ENCODE measurements at places on chromosomes 2 and 18.

- DNase-seq = no peak
Measured at GRCh38 chr2:10493634-10494281, 45.6 kb upstream of the ODC1 start.

- DNase-seq = no peak
Measured at GRCh38 chr18:28185121-28185520, 8.2 kb upstream of the CDH2 start.

- no peak for DNase-seq
Measured at GRCh38 chr18:6249170-6249569, 165.5 kb downstream of the L3MBTL4 start.

DNA sequence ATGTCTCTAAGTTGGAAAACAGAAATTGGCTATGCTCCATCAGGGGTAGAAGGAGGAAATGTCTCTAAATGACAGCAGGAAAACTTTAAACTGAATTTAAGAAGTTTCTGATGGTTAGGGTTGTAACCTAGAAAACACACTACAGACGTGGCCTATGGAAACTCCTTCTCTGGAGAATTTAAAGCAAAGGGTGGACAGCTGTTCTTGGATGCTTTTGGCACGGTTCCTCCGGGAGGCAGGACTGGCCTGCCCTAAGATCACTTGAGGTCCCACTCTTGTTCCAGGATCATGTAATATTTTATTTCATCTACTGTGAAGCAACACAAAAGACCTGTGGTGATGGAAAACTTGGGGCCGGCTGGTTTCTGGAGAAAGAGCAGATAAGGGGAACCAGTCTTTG is 77.0 kb downstream of the NRP2 start:
- no peak for DNase-seq

GRCh38 chr2:65402780-65403528 is 29.4 kb downstream of the SPRED2 start:
- DNase-seq = no peak

DNA sequence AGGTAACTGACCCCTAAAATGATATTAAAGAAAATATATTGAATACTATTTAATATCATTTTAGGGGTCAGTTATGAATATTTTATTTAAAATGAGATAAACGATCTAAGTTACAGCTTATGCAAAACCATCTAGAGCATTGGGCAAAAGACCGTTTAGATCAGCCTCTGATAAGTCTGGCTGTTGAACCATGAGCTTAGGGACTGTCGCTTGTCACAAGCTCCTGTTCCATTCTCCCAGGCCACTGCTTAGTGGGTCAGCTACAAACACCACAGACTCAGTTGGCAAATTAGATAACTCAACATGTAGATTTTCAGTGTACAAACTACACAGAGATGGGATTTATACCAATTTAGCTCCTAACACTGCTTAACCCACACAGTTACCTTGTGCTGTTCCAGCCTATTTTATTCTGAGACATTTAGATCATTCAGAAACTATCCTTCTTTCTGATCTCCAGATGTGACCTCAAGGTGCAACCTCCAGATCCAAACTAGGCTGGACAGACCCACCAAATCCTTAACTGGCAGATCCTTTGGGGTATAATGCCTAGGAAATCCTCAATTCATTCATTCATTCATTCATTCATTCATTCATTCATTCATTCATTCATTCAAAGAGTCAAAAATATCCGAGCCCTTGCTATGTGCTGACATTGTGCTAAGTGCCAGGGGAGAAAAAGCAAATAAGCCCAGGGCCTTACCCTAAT is 82.8 kb downstream of the HRH4 start:
- no peak for DNase-seq
